Activated gamma-delta T cell treated with anti-CD3 and anti-CD28 coated beads, Interleukin-2, amount 50 U/mL, for 16 hours (primary cell): ENCODE measurements at places on chromosomes 13 and 19.

DNA sequence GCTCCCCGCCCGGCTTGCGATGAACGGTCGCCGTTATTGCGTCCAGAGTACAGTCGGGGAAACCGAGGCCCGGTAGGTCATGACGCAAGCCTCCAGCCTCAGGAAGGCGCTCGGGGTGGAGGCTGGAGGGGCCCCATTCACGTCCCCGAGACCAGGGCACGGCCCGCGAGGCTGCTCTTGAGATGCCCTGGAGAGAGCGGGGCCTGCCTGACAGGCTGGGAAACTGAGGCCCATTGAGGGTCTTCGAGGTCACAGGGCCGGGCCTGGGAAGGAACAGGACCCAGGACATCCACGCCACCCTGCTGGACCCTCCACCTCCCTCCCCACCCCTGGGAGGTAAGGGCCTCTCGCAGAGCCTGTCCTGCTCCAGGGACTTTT lies 367 bp downstream of the NDUFS7 start:
- DNase-seq: no peak

DNA sequence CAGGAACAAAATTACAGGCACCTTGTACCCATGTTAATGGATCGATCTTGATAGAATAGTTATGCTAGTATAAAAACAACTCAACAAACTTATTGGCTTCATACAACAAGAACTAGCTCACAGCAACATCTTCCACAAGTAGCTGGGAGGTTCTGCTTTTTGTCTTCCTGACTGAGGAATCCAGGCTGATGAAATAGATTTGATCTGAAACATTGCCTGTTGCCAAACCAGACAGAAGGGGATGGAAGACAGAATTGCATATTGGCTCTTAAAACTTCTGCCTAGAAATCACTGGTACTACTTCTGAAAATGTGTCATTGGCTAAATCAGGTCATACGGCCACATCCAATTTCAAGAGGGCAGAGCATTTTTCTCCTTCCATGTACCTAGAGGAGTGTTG lies 267.3 kb downstream of the RFC3 start:
- DNase-seq: no peak

DNA sequence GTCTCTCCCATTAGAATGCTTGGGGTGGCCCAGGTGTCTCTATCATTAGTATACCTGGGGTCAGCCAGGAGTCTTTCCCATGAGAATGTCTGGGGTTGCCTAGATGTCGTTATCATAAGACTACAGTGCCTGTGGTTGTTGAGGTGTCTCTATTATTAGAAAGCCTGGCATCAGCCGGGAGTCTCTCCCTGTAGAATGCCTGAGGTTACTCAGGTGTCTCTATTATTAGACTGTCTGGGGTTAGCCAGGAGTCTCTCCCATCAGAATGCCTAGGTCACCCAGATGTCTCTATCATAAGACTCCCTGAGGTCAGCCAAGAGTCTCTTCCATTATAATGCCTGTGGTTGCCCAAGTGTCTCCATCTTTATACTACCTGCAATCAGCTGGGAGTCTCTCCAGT lies 1541.1 kb downstream of the UQCRFS1 start:
- no peak for DNase-seq

DNA sequence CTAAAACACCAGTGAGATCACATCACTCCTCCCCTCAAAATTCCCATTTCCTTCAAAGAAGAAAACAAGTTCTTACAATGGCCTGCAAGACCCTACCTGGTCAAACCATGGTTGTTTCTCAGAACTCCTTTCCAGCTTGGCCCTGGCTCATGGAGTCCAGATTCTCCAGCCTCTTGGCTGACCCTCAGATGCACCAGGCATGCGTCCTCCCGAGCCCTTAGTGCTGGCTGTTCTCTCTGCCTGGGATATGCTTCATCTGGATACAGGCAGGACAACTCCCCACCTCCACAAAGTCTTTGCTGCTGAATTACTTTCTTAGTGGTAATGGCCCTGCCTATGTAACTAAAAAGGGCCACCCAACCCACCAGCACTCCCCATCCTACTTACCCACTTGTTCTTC lies 94.3 kb downstream of the MBNL2 start:
- no peak for DNase-seq

DNA sequence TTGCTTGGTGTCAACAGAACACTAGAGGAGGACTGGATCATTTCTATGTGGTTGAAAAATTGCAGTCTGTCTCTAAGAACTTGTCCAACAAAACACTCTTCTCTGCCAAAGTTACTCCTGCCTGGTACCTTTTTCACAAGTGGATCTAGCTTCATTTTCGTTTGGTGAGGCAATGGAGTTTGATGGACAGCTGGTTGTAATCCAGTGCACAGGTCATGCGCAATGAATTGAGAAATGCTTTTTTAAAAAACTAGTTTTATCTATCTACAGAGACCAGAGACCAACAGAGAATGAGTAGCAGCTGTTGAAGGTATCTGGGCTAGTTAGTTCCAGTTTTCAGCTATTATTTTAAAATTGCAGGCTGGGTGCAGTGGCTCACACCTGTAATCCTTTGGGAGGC lies 12.0 kb upstream of the KBTBD6 start:
- DNase-seq: no peak

GRCh38 chr13:48232420-48233045 lies 473 bp upstream of the ITM2B start:
- no peak for DNase-seq

GRCh38 chr19:17784201-17785008 lies 10.5 kb upstream of the B3GNT3 start:
- DNase-seq: peak; percentile 56

DNA sequence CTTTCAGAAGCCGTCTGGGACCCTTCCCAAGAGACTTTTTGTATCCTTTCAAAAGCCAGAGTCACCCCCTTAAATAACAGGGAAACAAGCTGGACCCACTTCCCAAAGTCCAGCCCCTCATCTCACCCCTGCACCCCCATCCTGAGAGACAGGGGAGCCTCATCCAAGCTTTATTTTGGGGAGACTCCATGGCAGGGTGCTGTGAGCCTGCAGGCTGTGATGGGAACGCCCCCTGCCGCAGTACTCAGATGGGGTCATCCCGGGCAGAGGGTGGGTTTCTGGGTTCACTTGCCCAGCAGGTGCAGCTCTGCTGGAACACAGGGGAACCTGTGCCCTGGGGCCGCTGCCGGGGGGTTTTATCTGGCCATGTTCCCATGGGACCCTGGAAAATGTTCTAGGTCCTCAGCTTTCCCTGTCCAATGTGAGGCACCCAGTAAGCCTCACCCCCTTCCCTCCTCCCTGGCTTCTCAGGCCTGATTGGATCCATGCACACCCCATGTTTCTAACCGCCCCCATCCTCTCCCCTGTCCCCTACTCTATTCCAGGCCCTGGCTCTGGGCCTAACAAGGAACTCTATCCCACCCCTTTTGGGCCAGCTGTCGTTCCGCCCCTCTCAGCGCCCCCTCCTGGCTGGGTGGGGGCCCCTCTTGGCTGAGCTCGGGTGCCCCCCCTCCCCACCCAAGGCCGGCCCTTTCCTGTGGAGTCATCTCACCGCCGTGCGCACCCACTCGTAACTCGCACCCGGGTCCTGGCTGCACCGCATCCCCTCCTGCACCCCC lies 1.0 kb downstream of the HIF3A start:
- no peak for DNase-seq

GRCh38 chr13:33640832-33641231 lies 177.1 kb upstream of the RFC3 start:
- DNase-seq: no peak

GRCh38 chr19:48772503-48772953 lies 17.2 kb downstream of the FGF21 start:
- DNase-seq: no peak
